ENCODE measurements at places on chromosomes 11 and 22.

- no peak for DNase-seq
Observed at GRCh38 chr11:107705027-107705426, 6.8 kb downstream of the SLN start.

DNA sequence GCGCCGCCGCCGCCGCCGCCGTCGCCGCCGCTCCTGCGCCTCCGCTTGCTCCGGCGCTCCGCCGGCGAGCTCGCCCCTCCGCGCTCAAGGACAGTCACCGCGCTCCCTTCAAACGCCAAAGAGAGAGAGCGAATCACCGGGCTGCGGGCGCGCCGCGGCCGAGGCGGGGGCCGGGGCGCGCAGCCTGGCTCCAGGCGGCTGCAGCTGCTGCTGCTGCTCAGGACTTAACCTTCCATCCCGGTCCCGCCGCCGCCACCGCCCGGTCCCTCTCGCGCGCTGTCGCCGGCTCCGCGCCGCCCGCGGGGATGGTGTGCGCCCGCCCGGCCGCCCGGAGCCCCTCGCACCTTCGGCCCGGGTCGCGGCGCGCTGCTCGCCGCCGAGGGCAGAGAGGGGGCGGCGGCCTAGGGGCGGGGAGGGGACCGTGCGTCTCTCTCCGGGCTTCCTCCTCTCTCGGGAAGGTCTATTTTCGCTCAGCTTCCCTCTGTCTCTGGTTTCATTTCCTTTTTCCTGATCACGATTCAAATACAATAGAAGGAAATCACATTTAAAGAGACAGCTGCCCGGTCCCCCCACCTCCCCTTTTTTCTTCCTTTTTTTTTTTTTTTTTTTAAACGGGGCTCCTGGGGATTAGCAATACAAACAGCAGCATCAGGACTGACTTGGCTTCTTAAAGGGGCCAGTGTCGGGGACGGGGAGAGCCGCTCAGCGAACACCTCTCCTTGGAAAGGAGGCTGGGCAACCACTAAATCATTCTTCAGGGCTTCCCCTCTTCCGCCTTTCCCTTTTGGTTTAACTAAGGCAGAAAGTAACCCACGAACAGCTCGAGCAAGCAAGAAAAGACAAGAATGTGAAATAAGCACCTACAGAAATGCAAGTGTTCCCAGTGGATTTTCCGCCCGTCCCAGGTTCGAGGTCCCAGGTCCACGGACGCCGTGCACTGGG is 22.1 kb downstream of the LMO2 start:
- DNase-seq, result peak; percentile 51

- DNase-seq, result no peak
Observed at GRCh38 chr11:122690384-122690783, 34.9 kb downstream of the UBASH3B start.

GRCh38 chr22:19843857-19844376 is 10.8 kb downstream of the GNB1L start:
- no peak for DNase-seq

DNA sequence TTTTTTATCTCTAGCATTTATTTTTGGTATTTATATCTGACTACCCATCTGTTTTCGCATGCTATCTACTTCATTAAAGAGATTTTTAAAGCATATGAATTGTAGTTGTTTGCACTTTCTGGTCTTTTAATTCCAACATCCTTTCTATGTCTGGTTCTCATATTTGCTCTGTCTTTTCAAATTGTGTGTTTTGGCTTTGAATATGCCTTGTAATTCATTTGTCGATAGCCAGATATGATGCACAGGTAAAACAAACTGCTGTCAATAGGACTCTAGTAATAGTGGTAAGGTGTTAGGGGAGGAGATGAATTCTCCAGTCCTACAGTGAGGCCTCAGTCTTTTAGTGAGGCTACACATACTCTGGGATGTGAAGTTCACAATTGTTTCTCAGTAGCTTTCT is 530.8 kb upstream of the CCDC179 start:
- no peak for DNase-seq

- DNase-seq, result no peak
Observed at GRCh38 chr11:44191322-44192016, 96.0 kb downstream of the EXT2 start.

All from muscle of back (tissue), 13 donors.